Activated CD8-positive, alpha-beta memory T cell treated with anti-CD3 and anti-CD28 coated beads for 1 hour (primary cell): ENCODE measurements at places on chromosomes 6 and 20.

- peak; percentile 8 for DNase-seq
Observed at GRCh38 chr20:56247954-56248782, at the start of gene MC3R. TSS of gene MC3R (plus strand) at chr20:56248732. CDS start at chr20:56248844, 112 bp downstream.

DNA sequence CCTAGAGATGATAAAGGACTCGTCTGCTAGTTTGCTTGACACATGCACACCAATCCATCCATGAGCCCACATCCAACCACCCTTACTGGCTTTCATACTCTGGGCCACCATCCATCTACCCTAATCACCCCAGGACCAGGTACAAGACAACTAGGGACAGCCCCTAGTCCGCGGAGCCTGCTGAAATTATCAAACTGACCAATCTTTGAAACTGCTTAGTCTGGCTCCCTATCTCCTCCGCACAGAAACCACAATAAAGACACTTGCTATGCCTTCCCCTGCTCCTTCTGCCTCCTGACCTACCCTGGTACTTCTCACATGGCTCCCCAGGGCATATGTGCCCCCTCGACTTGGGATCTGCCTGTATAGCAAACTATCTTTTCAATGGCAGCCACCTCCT, 33.1 kb downstream of the PXDC1 start:
- no peak for DNase-seq

DNA sequence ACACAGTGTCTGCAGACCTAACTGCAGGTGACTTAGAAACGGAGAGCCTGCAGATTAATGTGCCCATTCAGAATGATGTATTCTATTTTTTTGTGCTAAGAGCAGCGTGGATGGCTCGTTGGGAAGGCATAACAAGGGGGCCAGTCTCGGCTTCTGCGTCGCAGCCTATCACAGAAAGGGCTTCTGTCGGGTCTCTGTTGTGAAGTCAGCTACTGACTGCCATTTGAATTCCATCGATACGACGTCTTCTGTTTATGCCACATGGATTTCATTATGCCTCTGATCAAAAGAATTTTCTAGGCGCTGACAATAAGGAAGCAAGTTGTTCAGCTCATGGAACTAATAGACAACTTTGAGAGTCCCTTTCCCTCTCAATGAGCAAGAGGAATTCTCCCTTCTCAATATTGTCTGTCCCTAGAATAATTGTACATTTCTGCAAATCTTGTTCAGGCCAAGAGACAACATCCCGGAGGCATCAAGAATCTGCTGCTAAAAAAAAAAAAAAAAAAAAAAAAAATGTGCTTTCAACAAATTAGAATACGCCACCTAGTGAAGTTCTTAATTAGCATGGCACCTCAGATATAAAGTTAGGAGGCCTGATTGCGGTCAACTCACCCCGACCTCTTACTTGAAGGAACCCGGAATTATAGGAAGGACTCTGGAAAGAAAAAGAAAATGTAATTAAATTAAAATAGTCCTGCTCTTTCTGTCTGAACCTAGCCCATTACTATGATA, 223.9 kb downstream of the TSHZ2 start:
- no peak for DNase-seq

DNA sequence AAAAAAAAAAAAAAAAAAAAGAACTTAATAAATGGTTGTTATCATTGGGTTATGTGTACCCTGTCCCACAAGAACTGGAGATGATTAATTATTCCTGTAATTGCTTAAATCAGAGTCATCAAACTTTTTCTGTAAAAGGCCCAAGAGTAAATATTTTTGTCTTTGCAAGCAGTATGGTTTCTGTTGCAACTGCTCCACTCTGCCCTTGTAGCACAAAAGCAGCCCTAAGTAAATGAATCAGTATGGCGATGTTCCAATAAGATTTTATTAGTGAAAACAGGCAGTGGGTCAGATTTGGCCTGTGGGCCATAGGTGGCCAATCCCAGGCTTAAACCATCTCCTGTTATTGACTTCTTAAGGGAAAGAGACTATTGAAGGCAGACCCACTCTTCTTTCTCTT, 252.7 kb downstream of the TSHZ2 start:
- no peak for DNase-seq

- DNase-seq: no peak
Observed at GRCh38 chr6:56977192-56977591, 22.3 kb downstream of the BEND6 start.

- DNase-seq: no peak
Observed at GRCh38 chr20:10507052-10507451, 71.9 kb downstream of the SLX4IP start.

GRCh38 chr20:1505361-1505760, 14.1 kb upstream of the SIRPB2 start:
- DNase-seq: no peak

GRCh38 chr6:105862936-105863607, 223.1 kb upstream of the PRDM1 start:
- DNase-seq: no peak

- no peak for DNase-seq
Observed at GRCh38 chr6:168369786-168370185, 50.2 kb upstream of the DACT2 start.
